ENCODE measurements at places on chromosomes 13 and 19. TPM values are rescaled to one million over a fixed set of nuclear protein-coding genes. Genes with fewer than 3 reads are reported as not detected.

GRCh38 chr13:95479731-95480130, 72.8 kb upstream of the CLDN10 start:
- H3K36me3 ChIP-seq, result no peaks in the 10 kb centered on the region
- H3K27ac ChIP-seq, result no peak overlapping the region
- H3K27me3 ChIP-seq, result no peaks in the 10 kb centered on the region
- no peak for DNase-seq
- H3K4me1 ChIP-seq, result no peaks in the 10 kb centered on the region

DNA sequence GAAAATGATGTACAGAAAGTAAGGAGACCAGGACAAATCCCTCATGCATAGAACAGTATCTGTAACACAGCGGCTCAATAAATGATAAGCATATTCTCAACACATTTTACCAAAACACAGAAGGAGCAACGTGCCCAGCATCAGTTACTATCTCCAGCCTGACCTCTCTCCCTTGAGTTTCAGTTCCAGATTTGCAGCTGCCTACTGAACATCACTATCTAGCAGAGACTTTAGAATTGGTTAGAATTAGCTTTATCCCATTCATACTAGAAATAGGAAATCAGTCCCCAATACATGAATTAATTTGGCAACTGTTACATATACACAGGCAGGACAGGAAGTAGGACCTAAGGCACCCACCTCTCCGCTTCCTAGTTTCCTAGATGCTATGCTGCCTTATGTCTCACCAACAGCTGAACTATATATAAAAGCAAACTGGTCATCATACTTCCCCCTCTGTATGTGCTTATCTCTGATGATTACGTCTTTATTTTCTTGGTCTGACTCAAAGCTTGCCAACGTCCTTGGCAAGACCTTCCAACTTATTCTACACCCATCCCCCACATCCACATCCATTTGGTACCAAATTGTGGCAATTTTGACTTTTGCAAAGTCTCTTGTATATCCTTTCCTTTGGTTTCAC, 61.1 kb downstream of the SACS start:
- no peaks in the 10 kb centered on the region for H3K4me1 ChIP-seq
- no peak overlapping the region for H3K4me3 ChIP-seq
- H3K27me3 ChIP-seq, result no peaks in the 10 kb centered on the region
- no peak for DNase-seq

DNA sequence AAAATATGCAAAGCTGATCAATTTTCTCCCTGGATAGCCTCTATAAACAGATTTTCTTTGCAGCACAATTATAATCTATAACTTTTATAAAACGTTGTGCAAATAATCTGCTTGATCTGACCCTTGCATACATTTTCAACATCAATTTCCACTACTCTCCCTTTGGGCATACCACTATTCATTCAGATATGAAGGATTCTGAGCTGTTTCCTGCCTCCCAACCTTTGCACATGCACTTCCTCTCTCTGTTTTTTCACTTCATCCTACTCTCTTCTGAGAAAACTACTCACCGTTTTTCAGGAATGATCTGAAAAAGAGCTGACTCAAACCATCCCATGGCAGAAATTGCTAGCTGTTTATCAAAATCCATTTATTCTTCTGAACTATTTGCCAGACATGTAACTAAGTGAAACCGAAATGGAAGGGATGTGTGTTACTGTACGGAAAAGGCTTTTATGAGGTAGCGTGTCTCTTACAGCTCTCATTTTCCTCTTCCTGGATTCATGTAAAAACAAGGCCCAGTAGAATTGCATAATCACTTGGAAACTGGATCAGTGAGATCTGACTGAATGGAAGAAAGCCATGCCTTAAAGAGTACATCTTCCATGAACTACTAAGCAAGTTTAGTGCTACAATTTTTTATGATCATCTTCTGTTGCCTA, 1447.3 kb upstream of the MIR17HG start:
- no peaks in the 10 kb centered on the region for H3K4me1 ChIP-seq
- no peak for DNase-seq
- no peaks in the 10 kb centered on the region for H3K36me3 ChIP-seq
- H3K27me3 ChIP-seq, result no peaks in the 10 kb centered on the region
- H3K4me3 ChIP-seq, result no peak overlapping the region

DNA sequence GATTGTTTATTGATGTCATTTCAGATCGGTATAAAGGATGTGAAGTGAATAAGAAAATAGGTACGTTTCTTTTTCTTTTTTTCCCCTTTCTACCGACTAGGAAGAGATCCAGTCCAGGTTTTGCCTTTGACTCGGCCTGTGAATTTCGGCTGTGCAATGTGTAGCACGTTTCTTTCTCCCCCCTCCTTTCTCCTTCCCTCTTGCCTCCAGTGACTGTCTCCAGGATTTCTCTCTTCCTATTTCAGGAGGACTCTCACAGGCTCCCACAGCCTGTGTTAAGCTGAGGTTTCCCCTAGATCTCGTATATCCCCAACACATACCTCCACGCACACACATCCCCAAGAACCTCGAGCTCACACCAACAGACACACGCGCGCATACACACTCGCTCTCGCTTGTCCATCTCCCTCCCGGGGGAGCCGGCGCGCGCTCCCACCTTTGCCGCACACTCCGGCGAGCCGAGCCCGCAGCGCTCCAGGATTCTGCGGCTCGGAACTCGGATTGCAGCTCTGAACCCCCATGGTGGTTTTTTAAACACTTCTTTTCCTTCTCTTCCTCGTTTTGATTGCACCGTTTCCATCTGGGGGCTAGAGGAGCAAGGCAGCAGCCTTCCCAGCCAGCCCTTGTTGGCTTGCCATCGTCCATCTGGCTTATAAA, at the start of gene GPC6:
Gene GPC6, plus strand, starts transcription at position 185 of the 657 bp plus-strand sequence.
- H3K4me1 ChIP-seq, result no peaks in the 10 kb centered on the region
- H3K27me3 ChIP-seq, result peaks cover 27% of the 10 kb centered on the region
- DNase-seq, result peak; percentile 44
- no peaks in the 10 kb centered on the region for H3K36me3 ChIP-seq
- H3K4me3 ChIP-seq, result peak within 1 kb of the TSS; percentile 40
- peak within 1 kb of the TSS; percentile 66 for H3K27ac ChIP-seq

DNA sequence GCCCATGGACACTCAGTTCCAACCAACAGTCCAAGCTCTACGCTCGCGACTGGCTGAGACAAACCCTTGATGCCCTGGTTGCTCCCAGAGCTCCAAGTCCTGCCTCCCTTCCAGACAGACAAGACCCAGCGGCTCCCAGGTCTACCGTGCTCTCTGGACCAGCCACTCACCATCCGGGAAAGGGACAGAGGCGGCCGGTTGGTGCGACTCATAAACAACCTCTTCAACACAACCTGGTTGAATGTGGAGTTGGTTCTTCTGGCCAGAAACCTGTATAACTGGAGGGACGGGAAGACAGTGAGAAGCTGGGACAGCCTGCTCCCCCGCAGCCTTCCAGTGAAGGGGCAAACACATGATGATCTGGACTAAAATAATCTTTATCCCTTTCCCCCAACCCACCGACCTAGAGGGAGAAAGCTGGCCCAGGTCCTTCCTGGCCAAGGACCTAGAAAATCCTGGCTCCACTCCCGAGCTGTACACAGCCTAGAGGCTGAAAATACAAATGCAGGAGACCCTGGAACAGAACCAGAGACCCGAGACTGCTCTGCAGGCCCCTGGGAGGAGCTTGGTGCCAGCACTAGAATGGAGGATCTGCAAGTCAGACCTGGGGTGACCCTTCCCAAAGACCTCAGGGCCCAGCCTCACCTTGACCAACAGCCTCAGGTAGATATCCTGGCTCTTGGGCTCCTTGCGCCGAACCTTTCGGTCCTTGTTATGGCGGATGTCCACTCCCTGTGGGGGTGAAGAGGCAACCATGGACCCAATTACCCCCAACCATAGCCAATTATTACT, 1.6 kb downstream of the RPL18 start:
- H3K27ac ChIP-seq, result peak overlapping the region; percentile 93
- no peaks in the 10 kb centered on the region for H3K27me3 ChIP-seq
- DNase-seq, result peak; percentile 41
- H3K4me1 ChIP-seq, result peaks cover 17% of the 10 kb centered on the region

DNA sequence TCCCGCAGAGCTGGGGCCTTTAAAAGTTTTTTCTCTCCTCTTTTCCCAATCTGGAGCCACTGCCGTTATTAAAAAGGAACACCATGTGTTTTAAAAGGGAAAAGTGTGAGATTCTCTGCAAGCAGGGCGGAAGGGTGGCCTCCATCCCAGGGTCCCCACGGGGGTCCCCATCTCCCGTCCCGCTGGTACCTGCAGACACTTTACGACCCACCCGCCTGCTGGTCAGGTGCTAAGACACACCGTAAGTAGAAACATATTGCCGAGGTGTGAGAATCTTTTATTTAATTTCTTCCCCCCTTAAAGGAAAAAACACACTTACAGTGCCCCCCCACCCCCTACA, 1.8 kb downstream of the CRLF1 start:
- no peaks in the 10 kb centered on the region for H3K36me3 ChIP-seq
- no peak overlapping the region for H3K4me3 ChIP-seq
- DNase-seq, result no peak
- H3K4me1 ChIP-seq, result no peaks in the 10 kb centered on the region
- H3K27me3 ChIP-seq, result peaks cover 72% of the 10 kb centered on the region

DNA sequence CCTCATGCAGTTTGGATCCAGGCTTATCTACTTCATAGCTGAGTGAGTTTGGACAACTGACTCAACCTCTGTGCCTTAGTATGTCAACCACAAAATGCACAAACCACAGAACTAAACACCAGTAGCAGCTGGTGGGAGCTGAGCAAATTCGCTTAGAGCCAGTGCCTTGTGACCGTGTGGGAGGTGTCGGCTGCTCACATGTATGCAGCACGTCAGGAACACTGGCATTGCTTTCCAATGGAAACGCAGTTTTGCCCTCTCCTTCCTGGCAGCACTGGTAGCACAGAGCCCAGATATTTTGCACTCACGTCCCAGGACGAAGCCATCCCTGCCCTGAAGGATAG, 8.3 kb upstream of the NTN5 start:
- no peak overlapping the region for H3K4me3 ChIP-seq
- peaks cover 10% of the 10 kb centered on the region for H3K4me1 ChIP-seq
- H3K27ac ChIP-seq, result no peak overlapping the region
- DNase-seq, result no peak

GRCh38 chr19:11416346-11417052, 2.6 kb downstream of the RGL3 start:
- no peak for DNase-seq
- peaks cover 26% of the 10 kb centered on the region for H3K27me3 ChIP-seq
- H3K4me1 ChIP-seq, result no peaks in the 10 kb centered on the region
- H3K27ac ChIP-seq, result no peak overlapping the region
- H3K4me3 ChIP-seq, result no peak overlapping the region
- no peaks in the 10 kb centered on the region for H3K36me3 ChIP-seq

DNA sequence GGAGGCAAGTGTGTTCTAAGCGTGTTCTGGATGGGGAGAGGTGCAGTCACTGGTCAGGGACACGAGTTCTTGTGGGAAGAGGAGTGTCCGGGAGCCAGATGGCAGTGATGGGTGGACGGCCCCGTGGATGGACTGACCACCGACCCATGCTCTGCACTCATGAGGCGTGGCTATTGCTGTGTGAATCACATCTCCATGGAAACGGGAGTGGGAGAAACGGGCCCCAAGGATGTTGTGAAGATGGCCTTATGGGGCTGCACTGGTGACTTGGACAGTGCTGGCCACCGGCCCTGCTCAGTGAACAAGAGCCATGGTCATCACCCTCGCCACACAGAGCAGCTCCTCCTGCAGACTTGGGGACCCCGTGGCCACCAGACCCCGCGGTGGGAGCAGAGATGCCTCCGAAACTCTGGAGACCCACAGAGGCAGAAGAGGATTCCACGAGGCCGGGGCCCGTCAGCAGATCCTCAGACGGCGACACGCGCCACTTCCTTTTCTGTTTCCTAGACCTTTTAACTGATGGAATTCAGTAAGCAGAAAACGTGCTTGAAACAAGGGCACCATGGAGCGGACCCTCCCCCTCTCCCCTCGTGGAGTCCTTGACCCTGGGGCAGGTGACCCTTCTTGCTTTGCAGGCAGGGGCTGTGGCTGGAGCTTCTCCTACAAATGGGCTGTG, 47.5 kb downstream of the GAS6 start:
- no peak for DNase-seq
- H3K27ac ChIP-seq, result no peak overlapping the region
- no peak overlapping the region for H3K4me3 ChIP-seq

- peak; percentile 34 for DNase-seq
- no peaks in the 10 kb centered on the region for H3K36me3 ChIP-seq
- no peak overlapping the region for H3K27ac ChIP-seq
These were observed 33.2 kb upstream of the KATNAL1 start for GRCh38 chr13:30340331-30341250.

DNA sequence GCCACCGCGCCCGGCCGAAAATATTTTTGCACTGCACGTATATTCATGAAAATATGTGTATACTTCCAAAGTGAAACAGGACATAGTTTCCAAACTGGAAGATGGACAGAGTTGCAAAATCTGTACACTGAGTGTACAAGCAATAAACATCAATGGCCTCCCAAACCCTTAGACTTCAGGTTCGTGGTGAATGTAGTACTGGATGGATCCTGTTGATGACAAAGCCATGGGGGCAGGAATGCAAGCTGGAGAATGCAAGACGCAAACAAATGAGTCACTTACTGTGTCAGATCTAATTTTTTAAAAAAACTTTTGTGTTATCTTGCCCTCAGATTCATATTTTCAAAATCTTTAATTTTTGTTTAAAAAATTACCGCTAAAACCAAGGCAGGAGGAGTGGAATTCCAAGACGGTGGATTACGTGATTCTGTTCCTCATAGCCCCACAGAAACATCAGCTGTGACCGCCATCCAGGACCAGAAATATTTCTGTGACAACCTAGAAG, 12.7 kb upstream of the LILRA2 start:
- H3K4me1 ChIP-seq, result no peaks in the 10 kb centered on the region
- DNase-seq, result no peak
- no peak overlapping the region for H3K27ac ChIP-seq
- H3K36me3 ChIP-seq, result no peaks in the 10 kb centered on the region
- no peak overlapping the region for H3K4me3 ChIP-seq
- H3K27me3 ChIP-seq, result no peaks in the 10 kb centered on the region

GRCh38 chr19:46218160-46218559, 11.4 kb upstream of the IGFL1 start:
- no peaks in the 10 kb centered on the region for H3K4me1 ChIP-seq
- no peaks in the 10 kb centered on the region for H3K36me3 ChIP-seq
- DNase-seq, result peak; percentile 24
- no peaks in the 10 kb centered on the region for H3K27me3 ChIP-seq

- H3K27me3 ChIP-seq, result no peaks in the 10 kb centered on the region
- DNase-seq, result no peak
- H3K4me1 ChIP-seq, result no peaks in the 10 kb centered on the region
- H3K4me3 ChIP-seq, result no peak overlapping the region
- no peaks in the 10 kb centered on the region for H3K36me3 ChIP-seq
- no peak overlapping the region for H3K27ac ChIP-seq
These were observed 656.6 kb downstream of the TBC1D4 start for GRCh38 chr13:74825152-74825937.

The CEACAM20 gene
- total RNA-seq, result not detected

The RXFP2 gene
- total RNA-seq, result not detected

The CGB8 gene
- total RNA-seq, result not detected

The HRC gene
- total RNA-seq, result 1.8 TPM

The DOCK6 gene
- total RNA-seq, result 45.9 TPM

The ZNF433 gene
- 3.5 TPM for total RNA-seq

The CEACAM8 gene
- total RNA-seq, result 2.3 TPM

The RNF113B gene
- total RNA-seq, result not detected

The ZNF816 gene
- 21.4 TPM for total RNA-seq
